ENCODE measurements at places on chromosomes 5 and 9.

DNA sequence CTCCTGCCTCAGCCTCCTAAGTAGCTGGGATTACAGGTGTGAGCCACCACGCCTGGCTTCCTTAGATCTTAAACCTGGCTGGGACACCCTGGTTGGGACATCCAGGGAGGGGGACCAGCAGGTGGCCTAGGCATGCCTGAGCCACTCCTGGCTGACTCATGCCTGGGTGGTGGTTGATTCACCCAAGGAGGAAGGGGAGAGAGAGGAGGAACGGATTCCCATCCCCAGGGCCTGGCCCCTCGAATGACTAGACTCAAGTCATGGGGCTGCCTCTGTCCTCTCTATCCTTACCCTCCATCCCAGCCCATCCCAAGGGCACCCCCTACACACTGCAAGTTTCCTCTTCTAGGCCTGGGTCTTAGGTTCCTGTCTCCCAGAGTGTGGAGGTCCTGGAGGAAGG is 12.7 kb downstream of the EEIG1 start:
- DNase-seq: no peak

DNA sequence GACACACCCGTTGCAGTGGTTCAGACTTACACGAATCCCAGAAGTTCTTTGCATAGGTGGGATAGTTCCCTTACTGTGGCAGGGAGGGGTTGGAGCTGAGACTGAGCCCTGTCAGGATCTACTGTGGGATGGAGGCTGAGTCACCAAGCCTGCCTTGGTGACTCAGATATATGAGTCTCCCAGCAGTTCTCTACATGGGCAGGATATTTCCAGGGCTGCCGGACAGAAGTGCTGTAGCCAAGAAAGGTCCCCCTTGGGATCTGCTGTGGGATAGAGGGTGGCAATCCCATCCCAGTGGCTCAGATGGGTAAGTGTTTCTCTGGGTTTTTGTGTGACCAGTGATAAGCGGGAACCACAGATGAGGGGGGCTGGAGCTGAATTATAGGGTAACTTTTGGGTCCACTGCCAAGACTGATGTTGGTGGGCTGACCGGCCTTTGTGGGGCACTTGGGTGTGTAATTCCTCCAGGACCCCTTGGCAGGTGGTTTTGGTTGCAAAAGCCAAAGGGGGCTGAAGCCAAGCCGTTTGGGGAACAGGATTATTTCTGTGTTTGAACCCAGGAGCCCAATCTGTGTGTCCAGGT is 18.7 kb downstream of the XRCC4 start:
- no peak for DNase-seq

- DNase-seq: no peak
These were observed 1.4 kb downstream of the RAPGEF1 start for GRCh38 chr9:131738293-131739132.

DNA sequence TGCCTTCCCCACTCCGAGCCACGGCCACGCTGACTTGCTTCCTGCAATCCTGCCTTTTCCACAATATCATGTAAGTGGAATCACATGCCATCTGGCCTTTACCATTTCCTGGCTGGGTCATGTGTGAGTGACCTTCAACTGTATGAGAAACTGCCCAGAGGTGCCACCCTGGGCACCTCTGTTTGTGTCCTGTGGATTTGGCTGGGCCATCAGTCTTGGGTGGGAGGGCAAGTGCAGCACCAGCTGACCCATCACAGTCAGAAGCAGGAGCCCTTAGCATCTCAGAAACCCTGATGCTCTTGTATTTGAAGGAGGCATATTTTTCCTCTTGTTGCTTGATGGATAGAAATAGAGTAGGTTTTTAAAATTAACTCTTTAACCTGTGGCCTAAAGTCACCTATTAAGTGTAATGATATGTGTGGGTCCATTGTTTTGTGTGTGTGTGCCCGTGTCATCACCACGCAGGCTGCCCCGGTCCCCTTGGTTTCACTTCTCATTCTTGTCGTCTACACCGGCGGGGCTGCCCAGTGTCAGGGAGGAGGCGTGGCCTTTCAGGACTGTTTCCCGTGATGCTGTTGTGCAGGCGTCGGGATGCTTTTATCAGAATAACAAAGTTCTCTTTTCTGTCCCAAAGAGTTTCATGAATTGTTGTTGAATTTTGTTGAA is 52.1 kb upstream of the CACNA1B start:
- no peak for DNase-seq

GRCh38 chr5:113052041-113052795 is 75.6 kb downstream of the DCP2 start:
- no peak for DNase-seq

DNA sequence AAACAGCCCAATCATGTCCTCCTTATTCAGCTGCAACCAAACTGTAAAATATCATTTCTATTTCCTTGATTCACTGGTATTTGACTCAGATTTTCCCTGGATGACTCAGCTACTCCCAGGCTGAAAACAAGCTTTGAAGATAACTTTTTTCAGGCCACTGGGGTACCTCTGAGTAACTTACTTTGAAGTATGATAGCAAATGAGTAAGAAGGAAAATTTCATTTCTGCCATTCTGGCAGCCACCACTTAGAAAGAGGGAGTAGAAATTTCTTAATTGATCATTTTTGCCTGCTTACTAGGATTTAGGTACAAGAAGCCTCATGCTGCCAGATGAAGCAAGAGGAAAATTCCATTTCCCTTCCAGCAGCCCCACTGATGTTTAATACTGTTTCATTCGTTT is 247.4 kb downstream of the PRELID2 start:
- no peak for DNase-seq

DNA sequence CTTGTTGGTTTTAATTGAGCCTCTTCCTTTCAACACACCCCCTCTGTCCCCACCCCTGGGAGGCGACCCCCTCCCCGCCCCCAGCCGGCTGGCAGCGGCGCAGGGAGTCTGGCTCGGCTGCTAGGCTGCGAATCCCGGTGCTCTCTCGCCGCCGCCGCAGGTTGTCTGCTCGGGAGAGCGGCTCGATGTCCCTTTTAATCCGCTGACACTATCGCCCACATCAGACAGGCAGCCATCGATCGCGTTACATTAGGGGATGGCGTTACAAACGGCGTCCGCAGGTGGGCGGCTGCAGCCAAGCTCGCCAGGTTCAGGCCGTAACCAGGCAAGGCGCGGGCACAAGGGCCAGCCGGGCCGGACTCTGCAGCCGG is 1.3 kb downstream of the NR2F1-AS1 start:
- peak; percentile 48 for DNase-seq

DNA sequence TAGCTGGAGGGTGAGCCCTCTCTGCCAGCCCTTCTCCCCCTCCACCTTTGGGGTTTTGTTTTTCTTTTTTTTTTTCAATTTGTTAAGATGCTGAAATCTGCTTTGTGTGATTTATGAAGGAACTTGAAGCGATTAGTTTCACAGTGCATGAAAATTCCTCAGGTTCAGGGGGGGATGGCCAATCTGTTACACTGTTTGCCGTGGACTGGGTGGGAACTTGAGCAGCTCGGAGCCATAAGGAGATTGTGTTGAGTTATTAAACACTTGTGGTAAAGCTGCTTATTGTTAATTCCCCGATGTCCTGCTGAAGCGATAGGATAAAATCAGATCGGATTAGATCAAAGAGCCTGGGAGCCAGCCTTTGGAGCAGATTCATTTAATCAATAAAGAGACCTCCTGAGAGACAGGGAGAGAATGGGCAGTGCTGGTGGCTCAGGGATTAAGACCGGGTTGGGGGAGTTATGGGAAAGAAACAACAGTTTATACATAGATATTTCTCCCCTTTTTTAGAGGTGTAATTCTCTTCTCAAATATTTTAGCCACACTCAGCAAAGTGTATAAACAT is 105.8 kb upstream of the SPATA31D4 start:
- no peak for DNase-seq

GRCh38 chr5:107325866-107326265 is 344.9 kb downstream of the EFNA5 start:
- no peak for DNase-seq

DNA sequence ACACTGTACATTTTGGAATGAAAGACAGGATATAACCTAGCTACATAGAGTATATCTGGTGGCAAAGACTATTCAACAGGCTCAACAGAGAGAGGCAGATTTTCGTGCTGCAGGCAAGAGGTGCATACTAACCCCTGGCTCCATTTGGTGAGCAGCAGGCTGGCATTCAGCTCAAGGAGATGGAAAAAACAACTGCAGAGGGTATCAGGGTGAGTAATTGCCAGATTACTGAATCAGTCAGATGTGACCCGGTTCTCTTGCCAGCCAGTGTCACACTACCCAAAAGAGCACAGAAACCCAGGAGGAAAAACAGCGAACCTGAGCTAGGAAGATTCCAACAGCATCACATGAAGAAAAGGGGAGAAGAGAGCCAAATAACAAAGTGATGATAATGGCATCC is 130.4 kb upstream of the PRLR start:
- no peak for DNase-seq

GRCh38 chr9:111700776-111701175 is 39.4 kb downstream of the GNG10 start:
- DNase-seq: no peak

DNA sequence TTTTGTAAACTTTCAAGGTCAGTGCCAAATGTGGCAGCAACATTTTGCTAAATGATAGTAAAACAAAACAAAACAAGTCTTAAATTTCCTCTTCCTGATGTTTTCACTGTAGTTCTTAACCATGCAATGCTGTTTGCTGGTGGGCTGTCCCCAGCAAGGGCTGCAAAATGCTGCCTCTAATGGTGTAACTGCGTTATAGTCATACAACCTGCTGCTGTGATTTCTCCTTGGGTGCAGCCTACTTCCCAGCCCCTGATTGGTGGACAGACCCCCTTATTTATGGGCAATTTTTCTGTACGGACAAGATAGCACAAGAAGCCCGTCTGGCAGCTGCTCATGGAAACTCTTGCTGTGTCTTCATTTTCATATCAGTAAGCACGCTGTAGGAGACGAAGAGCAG is 26.6 kb upstream of the PIP5K1B start:
- no peak for DNase-seq

DNA sequence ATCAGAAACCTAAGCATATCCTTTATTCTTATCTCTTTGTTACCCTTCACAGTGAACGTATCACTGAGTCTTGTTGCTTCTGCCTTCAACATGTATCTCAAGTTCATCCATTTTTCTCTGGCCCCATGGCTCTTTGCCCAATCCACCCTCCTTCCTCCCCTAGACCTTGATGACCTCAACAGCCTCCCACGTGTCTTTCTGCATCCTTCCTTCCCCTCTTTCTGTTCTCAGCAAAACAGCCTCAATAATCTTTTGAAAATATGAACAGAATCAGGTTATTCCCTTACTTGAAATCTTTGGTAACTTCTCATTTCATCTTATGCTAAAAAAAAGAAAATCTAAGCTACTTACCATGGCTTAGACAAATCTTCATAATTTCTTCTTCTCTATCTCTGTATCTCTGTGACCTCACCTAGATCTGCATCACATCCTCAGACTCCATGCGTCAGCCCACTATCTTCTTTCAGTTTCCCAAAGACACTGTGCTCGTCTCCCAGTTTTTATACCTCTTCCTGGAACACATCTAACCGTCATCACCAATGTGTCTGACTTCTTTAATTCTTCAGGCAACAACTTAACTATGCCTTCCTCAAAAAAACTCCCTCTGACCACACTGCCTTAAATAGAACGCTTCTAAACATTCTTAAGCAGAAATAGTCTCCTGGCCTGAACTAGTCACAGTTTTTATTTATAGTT is 208.0 kb downstream of the PARP8 start:
- DNase-seq: no peak

DNA sequence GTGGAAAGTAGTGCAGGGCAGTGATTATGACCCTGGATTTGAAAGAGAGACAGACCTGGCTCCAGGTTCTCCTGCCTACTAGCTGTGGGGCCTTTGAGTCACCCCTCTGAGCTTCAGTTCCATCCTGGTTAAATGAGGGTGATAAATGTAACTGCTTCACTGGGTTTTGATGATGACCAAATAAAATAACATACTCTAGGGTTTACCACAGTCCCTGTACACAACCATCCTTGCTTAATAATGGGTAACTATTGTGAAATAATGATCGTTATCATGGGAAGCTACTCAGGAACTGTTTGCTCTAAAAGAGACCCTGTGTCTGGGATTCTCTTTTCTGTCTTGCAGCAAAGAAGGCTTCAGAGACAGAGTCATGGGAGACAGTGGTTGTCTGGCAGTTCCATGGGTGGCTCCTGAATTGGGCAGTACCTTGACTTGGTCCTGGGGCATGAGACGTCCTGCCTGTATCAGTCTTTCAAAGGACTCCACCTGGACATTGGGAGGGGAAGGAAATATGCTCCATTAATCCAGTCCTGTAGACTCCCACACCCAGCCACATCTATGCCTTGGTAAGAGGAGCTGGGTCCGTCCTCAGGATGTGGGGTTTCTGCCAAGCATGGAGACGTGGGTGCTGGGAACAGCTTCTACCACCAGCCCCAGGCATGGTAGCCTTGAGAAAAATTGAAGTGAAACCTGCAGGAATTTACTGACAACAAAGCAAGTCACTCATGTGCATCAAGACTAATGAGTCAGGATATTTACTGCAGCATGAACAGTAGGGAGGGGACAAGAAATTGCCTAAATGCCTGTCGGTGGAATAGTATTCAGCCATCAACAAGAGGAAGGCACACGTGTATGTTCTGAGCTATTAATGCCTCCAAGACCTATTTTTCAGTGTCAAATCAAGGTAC is 23.4 kb downstream of the AKNA start:
- no peak for DNase-seq

DNA sequence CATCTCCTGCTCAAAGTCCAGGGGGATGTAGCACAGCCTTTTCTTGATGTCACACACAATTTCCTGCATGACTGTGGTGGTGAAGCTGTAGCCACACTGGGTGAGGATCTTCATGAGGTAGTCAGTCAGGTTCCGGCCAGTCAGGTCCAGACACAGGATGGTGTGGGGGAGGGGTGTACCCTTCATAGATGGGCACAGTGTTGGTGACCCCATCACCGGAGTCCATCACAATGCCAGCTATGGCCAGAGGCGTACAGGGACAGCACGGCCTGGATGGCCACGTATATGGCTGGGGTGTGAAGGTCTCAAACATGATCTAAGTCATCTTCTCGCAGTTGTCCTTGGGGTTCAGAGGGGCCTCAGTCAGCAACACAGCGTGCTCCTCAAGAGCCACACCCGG is 19.7 kb upstream of the SPZ1 start:
- DNase-seq: no peak

DNA sequence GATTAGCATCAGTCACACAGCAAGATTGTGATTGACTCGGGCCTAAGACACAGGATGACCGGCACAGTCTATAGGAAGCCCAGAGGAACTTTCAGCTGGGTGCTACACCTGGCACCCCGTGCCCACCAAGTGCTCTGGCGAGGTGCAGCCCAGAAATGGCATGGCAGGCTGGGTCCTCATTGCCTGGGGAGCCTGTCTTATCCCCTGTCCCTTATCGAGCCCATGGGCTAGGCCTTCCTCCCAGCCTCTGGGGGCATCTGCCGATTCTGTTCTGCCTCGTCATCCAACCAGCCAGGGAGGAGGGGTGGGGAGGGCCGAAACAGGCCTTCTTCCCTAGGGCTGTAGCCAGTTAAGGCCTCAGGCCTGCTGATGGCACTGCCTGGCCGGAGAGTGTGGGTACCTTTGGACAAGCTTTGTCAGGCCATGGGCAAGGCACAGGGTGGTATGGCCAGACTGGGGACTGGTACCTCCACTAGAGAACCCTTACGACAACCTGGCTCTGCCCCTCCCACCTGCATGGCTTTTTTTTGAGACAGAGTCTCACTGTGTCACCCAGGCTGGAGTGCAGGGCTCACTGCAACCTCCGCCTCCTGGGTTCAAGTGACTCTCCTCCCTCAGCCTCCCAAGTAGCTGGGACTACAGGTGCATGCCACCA is 1.6 kb downstream of the GRK6 start:
- no peak for DNase-seq
